ENCODE measurements at places on chromosomes 4 and X.

DNA sequence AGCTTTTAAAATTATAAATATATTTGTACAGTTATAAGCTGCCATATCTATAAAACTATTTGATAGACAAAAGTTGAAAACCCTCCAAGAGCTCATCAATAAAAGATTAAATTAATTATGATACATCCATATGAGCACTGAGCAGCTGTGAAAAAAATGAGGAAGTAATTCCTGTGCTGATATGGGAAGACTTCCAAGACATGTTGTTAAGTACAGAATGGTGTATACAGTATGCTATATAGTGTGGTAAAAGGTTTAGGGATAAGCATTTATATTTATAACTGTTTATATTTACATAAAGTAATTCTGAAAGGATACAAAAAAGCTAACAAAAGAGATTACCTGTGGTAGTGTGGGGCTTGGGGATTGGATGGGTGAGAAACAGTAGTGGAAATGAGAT lies 92.8 kb upstream of the BMP2K start:
- no peak for DNase-seq

- DNase-seq = no peak
Measured at GRCh38 chrX:68823413-68824151, 5.2 kb upstream of the EFNB1 start.

GRCh38 chr4:26083987-26084386 lies 170.0 kb downstream of the SMIM20 start:
- no peak for DNase-seq

GRCh38 chr4:176380352-176381157 lies 60.8 kb downstream of the SPCS3 start:
- no peak for DNase-seq

- DNase-seq = no peak
Measured at GRCh38 chr4:36997727-36998126, 246.8 kb upstream of the NWD2 start.

GRCh38 chr4:127140306-127140705 lies 492.5 kb upstream of the INTU start:
- DNase-seq = no peak

GRCh38 chrX:120761810-120762209 lies 113.9 kb downstream of the CT47B1 start:
- no peak for DNase-seq

- DNase-seq = no peak
Measured at GRCh38 chr4:29405116-29405515, 1315.1 kb upstream of the PCDH7 start.

DNA sequence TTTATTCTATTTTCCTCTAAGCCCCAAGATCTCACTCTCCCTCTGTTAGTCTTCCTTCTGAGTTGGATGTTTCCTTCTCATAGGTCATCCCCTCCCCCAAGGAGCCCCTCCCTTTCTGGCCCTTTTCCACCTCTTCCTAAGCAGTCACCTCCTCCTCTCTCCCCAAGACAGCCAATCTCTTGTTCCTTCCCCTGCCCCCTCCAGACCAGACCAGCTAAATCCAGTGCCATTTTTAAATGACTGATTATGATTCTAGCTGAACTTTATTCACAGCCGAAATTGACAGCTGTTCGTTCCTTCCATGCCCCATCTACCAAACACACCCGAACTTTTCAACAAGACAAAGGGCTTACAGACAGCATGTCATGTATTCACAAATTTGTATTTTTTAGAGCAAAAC lies 1.9 kb downstream of the SPIN2A start:
- no peak for DNase-seq

- no peak for DNase-seq
Measured at GRCh38 chrX:134753718-134754008, 95.4 kb upstream of the PLAC1 start.

GRCh38 chr4:33091961-33092360 lies 2371.8 kb downstream of the PCDH7 start:
- no peak for DNase-seq

DNA sequence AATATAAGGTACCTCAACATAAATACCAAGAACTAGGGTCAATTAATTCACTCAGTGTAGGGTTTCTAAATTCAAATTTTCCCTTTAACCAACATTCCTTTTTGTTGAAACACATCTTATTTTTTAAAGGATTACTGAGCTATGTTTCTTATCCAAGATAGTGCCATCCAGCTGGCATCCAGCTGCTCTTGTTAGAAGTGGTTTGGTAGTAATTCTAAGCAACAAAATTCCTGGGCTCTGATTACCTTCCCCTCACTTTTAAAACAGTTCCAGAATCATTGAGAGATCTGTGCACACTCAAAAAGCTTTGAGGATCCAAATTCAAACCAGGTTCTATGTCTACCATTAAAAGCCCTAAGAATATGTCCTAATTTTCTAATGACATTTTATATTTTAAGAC lies 583.7 kb downstream of the TRIML1 start:
- DNase-seq = no peak
